Effector CD4-positive, alpha-beta T cell (primary cell): ENCODE measurements at places on chromosomes 2 and 18.

- DNase-seq: no peak
These were observed 27.3 kb upstream of the NRP2 start for GRCh38 chr2:205654878-205655605.

DNA sequence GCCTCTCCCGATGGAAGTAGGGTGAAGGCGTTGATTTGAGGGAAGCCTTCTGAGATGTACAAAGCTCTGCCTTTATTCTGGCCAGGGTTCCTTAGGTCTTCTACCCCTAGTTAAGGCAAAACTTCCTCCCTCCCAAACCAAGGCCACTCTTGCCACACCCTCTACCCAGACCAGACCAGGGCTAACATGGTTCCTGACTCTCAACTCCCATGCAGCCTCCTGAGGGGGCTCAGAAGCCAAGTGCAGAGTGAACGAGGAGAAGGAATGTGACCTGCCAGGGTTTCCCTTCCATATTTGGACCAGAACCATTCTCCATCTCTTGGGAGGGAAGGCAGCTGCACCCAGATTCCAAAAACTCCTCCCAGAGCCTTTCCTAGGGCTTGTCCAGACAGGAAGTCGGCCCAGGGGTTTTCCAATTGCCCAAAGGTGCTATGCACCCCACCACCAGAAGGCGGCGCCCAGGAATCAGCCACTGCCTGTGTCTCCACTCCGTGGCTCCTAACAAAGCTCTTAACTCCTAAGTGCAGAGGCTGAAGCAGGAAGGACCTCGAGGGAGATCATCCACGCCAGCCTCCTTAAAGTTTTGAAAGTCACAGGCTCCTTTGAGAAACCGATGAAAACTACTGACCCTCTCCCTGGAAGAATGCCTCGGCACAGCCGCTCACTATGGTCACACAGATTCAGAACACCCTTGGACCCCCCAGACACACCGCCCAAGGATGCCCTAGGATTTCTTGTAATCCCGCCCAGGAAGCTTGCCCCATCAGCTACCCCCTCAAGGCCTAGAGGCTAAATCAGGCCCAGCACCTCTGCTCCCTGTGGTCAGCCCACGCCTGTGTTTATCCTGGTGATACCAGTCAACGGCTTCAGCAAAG lies 157.8 kb downstream of the SMAD2 start:
- DNase-seq: peak; percentile 42

DNA sequence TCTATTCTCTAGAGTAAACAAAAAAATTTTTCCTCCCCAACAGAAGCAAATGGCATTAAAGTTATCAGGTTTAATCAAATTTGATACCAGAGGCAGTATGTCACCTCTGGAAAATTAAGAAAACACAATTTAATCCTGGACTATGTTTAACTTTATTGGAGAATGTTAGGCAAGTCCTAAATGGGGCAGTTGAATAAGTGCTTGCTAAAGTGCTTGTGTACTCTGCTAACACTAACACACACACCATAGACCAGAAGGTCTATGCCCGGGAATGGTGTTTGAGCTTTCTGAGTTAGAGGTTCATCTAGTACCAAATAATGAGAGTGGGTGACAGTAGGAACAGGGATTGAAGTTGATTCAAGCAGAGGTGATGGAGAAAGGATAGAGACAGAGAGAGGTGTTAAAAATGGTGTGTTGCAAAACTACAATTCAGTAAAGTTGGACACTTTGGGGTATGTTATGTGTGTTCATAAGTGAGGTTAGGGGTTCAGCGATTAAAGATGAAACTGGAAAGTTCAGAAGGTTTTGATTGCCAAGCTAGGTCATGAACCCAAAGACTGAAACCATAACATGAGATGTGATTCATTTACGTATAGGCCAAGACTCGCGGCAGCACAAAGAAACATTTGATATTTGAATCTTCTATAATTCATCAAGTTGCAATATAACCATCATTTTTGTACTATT lies 40.5 kb upstream of the PEX13 start:
- no peak for DNase-seq

DNA sequence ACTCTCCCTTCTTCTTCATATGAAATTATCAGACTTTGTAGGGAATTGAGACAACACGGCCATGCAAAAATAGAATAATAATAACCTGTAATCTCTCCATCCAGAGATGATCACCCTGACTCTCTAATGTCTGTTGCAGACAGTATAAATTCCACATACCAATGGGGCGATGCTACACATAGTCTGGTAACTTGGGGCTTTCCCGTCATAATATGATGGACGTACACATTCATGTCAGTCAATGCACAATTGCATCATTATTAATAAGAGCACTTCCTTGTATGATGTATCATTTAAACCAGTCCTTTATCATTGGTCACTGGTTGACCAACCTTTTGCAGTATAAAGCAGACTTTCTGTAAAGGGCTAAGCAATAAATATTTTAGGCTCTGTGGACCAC lies 39.5 kb upstream of the SCLY start:
- DNase-seq: no peak

DNA sequence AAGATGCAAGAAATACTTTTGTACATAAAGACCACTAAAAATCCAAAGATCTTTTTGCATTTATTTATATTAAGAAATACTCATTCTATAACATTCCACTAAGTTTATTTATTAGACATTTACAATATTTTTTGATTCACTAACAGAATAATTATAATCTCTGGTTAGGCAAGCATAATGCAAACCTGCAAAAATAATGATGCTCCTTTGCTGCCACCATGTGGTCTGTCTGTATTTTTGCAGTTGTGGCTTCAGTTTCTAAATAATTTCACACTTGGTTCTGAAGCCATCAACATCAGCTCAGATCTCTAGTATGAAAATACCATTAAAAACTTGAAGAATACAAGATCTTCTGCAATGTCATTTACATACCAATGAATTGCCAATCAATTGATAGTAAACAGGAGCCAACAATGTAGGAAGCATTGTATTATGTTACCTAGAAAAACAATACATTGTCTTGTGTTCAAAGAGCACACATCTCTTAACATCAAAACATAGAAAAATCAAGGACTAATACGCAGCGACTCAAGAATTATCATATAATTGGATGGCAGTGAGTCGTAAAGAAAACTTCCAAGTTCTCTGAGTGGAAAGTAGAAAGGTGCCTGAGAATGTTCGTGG lies 28.8 kb upstream of the WDR75 start:
- peak; percentile 27 for DNase-seq

DNA sequence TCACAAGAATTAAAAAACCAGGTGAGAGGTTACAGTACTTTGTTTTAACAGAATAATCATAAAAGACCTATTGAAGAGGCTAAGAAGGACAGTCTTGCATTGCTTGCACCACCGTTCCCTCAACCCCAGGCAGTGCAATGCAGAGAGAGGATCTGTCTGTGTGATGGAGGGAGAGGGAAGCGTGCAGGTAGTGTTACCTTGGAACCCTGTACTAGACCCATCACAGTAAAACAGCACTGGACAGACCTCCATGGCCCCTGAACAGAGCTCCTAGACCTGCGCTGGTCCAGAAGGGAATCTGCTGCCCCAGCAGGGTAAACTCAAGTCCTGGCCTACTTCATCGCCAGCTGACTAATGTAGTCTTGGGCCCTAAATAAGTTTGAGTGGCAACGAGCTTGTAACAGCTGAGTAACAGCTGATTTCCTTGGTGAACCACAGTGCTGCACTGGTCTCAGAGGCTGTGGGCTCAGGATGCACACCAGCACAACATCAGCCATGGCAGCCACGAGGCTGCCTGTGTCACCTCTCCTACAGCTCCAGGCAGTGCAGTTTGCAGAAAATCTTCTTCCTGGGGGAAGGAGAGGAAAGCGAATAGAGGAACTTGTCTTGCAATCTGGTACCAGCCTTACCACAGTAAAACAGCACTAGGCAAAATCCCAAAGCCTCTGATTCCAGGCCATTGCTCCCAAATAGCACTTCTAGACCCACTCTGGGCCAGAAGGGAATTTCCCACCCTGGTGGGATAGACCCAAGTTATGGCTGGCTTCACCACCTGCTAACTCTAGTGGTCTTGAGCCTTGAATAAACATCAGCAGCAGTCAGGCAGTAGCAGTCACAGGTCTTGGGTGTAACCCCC lies 417.2 kb downstream of the CDH7 start:
- no peak for DNase-seq

GRCh38 chr2:60468382-60469085 lies 84.9 kb downstream of the BCL11A start:
- DNase-seq: no peak

- DNase-seq: no peak
These were observed 294.8 kb downstream of the PTGR3 start for GRCh38 chr18:74914052-74914591.

GRCh38 chr2:15145919-15146318 lies 415.2 kb downstream of the NBAS start:
- DNase-seq: no peak

DNA sequence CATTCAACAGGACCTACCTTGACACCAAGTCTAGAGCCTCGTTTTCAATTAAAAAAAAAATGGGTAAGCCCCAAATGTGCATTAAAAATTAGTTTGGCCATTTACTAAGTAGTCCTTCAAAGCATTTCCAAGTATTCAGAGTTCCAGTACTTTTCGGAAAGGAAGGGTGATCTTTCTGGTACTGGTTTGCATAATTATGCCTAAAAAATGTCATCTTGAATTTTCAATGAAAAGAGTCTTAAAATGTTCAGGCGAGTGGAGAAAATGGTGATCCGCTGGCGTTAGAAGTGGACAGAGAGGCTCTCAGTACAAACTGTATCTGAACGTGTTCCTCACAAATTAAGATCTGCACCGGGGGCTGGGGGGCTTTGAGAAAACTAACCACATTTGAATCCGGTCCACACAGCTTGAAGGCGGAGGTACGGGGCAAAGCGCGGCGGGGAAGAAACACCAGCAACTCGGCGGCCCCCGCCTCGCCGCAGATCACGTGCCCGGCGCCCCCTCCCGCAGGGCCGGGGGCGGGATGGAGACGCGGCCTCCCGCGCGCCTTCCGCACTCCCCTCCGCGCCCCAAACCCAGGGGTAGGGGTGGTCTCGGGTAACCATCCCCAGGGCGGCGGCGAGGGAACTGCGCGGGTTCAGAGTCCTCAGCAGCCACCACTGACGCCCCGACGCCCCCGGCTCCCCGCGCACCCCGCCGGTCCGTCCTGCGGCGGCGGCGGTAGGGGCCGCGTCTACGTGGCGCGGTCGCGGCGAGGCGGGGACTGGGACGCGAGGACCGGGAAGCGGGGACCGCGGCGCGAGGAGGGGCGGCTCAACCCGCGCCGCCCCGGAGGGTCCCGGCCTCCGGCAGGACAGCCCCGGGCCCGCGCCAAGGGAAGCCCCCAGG lies 564 bp downstream of the LPIN2 start:
- peak; percentile 48 for DNase-seq

GRCh38 chr2:206260188-206261012 lies 14.1 kb upstream of the ZDBF2 start:
- DNase-seq: no peak

- no peak for DNase-seq
These were observed 66.6 kb upstream of the ZNF397 start for GRCh38 chr18:35174093-35174731.

DNA sequence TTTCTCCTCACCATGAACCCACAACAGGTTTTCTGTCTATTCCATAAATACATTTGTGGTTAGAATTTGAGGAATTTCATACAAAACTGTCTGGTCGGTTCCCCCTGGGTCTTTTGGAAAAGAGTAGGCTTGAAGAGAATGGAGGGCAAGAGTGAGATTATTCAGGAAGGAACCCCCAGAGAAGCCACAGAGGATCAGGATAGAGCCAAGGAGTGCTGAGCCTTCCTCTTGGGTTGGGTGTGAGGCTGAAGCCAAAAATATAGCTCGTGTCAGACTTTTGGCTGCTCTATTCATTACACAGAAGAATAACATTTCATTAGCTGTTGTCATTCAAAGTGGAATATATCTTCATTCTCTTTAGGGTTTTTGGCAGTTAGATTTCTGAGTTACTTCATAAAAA lies 45.9 kb upstream of the YES1 start:
- no peak for DNase-seq

DNA sequence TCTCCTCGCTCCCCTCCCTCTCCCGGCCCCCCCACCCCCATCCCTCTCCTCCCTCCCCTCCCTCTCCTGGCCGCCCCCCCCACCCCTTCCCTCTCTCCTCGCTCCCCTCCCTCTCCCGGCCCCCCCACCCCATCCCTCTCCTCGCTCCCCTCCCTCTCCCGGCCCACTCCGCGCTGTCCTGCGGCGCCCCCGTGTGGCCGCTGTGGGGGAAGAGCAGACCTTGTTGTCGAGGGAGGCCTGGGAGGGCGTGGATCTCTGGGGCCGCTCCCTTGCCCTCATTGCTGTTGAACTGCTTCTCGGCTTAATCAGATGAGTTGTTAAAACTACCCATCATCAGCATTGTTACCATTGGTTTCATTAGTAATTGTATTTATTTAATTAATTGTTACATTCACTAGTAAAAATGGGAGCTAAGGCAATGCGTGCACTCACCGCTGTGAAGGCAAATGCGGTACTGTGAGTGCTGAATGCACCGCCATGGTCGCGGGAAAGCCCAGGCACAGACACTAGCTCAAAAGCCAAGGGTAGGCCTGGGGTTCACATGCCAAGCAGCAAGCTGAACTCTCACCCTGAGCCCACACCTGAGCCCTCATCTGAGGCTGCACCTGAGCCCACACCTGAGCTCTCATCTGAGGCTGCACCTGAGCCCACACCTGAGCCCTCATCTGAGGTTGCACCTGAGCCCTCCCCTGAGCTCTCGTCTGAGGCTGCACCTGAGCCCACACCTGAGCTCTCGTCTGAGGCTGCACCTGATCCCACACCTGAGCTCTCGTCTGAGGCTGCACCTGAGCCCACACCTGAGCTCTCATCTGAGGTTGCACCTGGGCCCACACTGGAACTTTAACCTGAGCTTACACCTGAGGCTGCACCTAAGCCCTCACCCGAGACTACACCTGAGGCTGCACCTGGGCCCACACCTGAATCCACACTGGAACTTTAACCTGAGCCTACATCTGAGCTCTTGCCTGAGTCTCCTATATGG lies 8.8 kb downstream of the RTP5 start:
- peak; percentile 72 for DNase-seq

GRCh38 chr2:150963336-150963735 lies 298.3 kb downstream of the RBM43 start:
- no peak for DNase-seq

GRCh38 chr2:2563309-2563860 lies 232.3 kb upstream of the MYT1L start:
- DNase-seq: no peak

GRCh38 chr2:143856978-143857377 lies 662.9 kb downstream of the ZEB2 start:
- DNase-seq: no peak

DNA sequence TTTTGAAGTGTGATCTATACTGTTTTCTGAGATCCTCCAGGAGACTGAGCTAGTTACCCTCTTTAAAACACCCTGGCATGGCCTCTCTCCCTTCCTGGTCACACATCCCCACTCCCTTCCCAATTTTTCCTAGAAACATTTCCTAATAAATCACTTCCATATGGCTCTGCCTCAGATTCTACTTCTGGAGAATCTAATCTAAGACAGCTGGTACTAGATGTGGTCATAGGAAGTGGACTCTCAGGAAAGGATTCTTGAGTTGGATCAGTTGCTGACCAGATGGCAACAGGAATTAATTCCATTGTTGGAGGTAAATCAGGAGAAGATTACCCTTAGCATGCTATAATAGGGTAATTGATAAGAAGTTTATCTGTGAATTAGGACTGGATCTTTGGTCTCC lies 310.5 kb downstream of the SATB2 start:
- no peak for DNase-seq

- no peak for DNase-seq
These were observed 21.8 kb downstream of the SFTPB start for GRCh38 chr2:85646166-85646565.

GRCh38 chr18:26421503-26421902 lies 126.8 kb downstream of the KCTD1 start:
- no peak for DNase-seq
